ENCODE measurements at places on chromosomes 2 and 18.

DNA sequence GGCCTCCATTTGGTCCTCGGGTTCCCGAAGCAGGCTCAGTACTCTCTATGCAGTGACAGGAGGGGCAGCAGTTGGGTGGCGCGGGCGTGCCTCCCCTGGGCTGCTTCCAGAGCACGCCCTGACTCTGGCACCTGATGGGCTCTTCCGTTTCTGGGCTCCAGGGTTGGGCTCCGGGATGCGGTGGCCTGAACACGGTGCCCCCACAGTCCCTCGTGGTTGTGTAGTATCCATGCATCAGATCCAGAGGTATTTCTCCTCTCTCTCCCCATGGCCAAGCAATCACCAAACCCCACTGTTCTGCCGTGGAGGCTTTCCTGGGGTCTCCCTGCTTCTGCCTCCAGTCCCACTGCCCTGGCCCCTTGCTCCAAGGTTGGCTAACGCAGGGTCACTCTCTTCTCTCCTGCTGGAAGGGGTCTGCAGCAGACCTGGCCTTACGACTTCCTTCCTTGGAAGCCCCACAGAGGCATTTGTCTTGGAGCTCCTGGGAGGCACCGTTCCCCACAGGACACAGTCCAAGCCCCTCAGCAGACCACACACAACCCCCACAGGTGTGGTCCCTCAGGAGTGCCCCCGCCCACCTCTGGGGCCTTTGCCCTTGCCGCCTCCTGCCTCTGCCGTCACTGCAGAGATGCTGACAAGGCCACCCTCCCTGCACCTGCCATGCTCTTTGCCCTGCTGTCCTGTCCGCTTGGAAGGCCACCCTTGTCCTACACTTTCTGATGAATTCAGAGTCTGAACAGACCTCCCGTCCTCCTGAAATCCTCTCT is 136.6 kb upstream of the ASB18 start:
- DNase-seq = no peak

DNA sequence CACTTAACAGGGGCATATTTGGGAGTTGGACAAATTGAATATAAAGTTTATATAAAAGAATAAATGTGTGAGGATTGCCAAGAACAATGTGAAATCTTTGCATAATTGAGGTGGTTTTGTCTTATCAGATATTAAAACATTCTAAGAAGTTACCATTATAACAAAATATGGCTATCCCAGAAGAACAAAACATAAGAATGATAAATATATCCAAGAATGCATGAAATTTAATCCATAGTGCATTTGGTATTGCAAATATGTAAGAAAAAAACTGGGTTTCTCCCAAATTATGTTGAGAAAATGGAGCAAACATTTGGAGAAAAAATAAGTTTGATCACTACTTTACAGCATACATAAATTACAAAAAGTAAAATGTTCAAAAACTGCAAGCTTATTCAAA is 562.4 kb downstream of the RNF144A start:
- no peak for DNase-seq

DNA sequence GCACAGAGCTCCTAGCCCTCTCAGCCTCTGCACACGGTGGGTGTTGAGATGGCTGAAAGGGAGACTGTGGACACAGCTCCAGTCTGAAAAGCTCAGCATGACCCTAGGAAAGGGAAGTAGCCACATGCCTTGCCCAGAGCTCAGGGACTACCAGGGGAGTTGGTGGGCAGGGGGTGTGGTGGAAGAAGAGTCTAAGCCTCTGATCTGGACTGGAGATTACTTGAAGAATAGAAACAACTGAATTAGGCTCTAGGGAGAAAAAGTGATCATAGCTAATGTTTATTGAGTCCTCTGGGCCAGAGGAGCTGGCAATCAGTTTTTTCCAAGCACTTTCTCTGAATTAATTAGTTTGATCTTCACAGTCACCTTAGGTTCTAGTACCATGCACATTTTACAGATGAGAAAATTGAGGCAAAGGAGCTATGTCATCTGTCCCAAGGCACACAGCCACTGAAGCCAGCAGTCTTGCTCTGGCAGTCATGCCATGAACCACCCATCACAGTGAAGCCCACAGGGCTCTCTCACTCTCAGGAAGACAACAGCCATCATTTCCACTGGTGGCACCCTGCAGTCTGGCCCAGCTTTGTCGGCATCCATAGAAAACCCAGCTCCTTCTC is 10.3 kb downstream of the SDC1 start:
- no peak for DNase-seq

DNA sequence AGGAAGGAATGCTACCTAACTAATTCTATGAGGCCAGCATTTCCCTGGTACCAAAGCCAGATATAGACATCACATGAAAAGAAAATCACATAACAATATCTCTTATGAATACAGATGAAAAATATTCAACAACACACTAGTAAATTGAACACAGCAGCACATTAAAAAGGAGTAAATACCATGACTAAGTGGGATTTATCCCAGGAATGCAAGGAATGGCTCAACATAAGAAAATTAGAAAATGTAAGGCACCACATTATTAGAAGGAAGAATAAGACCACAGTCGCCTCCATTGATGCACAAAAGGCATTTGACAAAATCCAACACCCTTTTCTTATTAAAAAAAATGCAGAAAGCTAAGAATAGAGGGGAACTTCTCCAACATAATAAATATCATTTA is 133.9 kb downstream of the TTC32 start:
- DNase-seq = no peak

DNA sequence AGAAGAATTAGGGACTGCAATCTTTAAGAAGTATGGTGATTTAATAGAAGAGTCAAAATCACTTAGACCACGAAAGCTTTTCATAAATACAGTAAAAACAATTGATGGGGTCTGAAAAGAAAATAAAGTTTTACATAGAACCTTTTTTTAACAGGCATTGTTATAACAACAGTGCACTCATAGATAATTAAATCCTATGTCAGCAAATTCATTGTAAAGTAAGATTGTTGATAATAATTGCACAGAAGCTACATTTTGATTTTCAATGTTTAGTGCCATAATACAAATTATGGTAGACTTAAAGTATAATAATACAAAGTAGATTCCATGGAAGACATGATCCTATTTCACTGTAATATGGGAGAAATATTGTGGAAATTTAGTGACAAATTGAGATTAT is 130.7 kb upstream of the FSIP2 start:
- DNase-seq = no peak

GRCh38 chr2:200159829-200160781 is 146.4 kb upstream of the SPATS2L start:
- no peak for DNase-seq

- DNase-seq = no peak
These were observed 52.2 kb upstream of the GALNT13 start for GRCh38 chr2:153819501-153819900.

DNA sequence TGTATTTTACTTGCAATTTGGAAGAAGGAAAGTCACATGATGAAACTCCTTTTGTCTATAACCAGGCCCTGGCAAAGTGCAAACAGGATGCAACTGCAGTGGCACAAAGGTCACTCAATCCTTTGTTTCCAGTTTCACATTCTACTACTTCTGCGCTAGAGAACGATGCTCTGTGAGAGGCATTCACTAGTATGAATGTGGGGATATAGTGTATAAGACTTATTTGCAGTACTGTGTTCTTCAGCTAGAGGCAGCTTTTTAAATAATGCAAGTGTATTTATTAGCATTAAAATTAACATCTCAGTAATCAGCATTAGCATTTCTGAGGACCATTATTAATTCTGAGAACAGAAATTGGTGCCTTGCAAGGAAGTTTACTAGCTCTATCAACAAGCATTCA is 68.9 kb downstream of the PRPF40A start:
- DNase-seq = no peak

- DNase-seq = no peak
These were observed 30.8 kb downstream of the GRHL1 start for GRCh38 chr2:9982248-9982647.

DNA sequence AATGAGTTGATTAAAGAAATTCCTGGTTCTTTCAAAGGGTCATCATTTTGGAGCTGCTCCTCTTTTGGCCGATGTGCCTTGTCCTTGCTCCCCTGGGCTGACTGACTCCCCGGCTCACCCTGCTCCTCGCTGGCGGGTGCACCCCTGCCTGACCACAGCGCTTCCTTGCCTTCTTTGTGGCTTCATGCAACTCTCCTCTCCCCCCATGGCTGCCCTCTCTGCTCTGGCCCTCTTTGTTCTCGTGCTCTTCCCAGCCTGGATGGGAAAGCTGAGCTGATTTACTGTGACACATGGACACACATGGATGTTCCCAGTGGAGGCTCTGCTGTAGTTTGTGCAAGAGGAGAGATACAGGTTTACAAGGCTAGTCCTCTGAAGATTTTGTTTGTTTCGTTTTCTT is 234.6 kb downstream of the HAUS1 start:
- DNase-seq = no peak

DNA sequence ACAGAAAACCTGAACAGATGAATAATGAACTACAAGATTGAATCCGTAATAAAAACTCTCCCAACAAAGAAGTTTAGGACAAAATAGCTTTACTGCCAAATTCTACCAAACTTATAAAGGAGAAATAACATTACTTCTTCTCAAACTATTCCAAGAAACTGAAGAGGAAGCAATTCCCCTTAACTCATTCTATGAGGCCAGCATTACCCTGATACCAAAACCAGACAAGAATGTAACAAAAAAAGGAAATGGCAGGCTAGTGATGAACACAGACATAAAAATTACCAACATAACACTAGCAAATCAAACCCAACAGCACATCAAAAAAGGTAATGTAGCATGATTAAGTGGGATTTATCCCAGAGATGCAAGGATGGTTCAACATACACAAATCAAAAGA is 213.7 kb upstream of the FOSL2 start:
- no peak for DNase-seq

- no peak for DNase-seq
These were observed 2.4 kb downstream of the FIGN start for GRCh38 chr2:163733301-163733938.

GRCh38 chr2:28135324-28135723 is 244.8 kb downstream of the BABAM2 start:
- no peak for DNase-seq

- DNase-seq = no peak
These were observed 60.6 kb downstream of the GBX2 start for GRCh38 chr2:236107536-236107935.

DNA sequence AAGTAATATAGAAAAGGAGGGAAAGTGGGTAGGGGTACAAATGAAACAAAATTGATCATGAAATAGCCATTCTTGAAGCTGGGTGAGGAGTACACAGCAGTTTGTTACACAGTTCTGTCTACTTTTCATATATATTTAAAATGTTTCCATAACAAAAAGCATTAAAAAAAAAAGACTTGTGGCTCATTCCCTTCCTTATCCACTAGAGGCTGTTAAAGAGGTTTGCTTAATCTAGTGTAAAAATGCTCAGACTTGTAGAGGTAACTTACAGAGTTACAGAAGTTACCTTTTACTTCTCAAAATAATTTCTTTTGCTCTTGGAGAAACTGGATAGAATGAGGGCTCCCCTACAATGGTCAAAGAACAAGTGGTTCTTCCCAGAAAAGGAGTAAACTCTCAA is 8.1 kb upstream of the WIPF1 start:
- no peak for DNase-seq

- no peak for DNase-seq
These were observed 28.0 kb downstream of the EHBP1 start for GRCh38 chr2:62733546-62733945.

DNA sequence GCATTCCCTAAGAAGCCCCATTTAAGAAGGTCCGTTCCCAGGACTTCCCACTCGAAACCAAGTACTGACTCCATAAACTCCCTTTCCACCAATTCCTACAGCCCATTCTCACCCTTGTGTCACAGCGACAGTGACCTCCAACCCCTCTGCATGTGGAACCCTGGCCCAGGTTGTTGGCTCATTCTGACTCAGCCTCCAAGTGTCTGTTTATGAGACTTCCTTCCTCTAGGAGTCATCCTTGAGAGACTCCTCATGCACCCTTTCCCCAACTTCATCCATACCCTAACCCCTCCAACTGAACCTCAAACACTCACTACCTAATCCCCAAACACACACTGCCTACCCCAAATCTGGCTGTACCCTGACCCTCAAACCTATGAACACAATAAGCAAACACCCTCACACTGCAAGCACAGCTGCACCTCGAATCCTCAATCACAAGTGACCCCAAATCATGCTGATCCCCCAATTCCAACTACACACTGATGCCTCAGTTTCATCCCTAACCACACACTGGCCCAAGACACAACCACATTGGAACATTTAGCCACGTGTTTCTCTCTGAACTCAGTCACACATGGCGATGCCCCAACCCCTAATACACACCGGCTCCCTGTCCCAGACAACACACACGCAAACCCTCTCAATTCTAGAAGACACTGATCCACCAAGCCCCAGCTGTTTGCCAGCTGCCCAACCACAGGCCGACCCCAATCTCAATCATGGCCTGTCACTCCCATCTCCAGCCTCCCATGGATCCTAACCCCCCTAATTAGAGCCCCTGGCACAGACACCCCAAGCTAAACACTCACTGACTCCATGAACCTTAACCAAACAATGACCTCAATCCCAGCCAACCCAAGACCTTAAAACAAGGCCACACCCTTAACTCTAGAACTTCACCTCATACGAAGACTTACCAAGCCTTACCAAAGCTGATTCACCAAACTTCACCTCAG is 219.6 kb downstream of the CYP26B1 start:
- DNase-seq = no peak

- no peak for DNase-seq
These were observed 51.6 kb upstream of the RAPH1 start for GRCh38 chr2:203586696-203587095.

GRCh38 chr18:7112936-7113335 is 4.7 kb downstream of the LAMA1 start:
- no peak for DNase-seq

DNA sequence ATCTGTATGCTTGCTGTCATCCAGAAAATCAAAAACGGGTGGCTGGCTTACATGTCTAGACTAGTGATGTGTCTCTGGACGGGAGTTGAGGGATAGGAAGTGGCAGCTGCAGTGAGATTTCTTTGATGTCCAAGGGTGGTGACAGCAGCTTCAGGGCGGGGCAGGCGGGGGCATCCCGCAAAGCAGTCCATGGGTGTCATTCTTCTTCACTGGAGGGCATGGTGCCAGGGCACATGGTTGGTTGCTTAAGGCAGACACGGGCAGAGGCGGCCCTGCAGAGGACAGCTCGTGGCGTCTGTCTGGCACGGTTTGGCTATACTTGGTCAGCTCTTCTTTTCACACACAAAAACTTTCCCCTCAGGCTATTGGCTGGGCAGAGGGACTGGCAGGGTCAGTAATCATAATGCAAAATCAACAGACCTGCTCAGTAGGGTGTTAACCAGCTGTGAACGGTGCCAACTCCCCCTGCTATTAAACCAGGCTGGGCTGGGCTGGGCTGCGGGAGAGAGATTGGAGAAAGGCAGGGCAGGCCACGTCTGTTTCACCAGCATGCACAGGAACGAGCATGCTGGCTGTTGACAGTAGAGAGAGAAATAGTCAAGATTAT is 63.7 kb downstream of the COL4A3 start:
- DNase-seq = no peak

- DNase-seq = no peak
These were observed 265.9 kb downstream of the NRXN1 start for GRCh38 chr2:50766058-50766457.

- DNase-seq = peak; percentile 10
These were observed 318.9 kb upstream of the TRIB2 start for GRCh38 chr2:12397854-12398253.
